NCI-H2029 treated with DMSO at 0.1 percent for 48 hours (cell line): ENCODE measurements at places on chromosomes 3 and 15.
A peak's percentile ranks its signal among the peaks of the same experiment; 100 is the strongest.

GRCh38 chr3:190155752-190156151 lies 35.1 kb upstream of the P3H2 start:
- DNase-seq: no peak

DNA sequence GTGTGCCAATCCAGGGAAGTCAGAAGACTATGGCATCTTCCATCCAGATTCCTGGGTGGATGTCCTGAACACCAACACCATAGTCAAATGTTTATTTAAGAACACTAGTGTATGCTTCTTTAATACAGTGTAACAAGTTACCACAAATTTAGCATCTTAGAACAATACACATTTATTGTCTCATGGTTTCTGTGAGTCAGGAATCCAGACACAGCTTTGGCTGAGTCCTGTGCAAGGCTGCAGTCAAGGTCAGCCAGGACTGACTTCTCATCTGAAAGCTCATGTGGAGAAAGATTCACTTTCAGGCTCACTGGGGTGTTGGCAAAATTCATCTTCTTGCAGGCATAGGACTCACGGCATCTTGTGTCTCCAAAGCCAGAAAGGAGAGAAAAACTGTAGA lies 143.4 kb downstream of the ANXA2 start:
- no peak for DNase-seq

DNA sequence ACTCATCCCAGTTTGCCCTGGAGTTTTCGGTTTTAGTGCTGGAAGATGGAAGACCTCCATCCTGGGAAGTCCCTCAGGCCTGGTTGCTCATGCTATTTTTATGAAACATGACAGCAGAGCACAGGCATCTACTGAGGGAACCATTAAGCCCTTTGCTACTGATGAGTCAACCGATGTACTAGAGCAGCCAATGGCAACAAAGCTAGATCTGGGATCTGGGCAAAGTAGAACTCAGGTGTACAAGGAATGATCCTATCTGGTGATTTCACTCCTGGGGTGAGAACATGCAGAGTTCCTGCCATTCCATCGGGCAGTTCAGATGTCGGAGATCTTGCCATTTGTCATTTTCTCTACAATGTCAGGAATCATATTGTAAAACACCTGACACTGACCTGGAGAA lies 166.2 kb upstream of the NSMCE3 start:
- no peak for DNase-seq

DNA sequence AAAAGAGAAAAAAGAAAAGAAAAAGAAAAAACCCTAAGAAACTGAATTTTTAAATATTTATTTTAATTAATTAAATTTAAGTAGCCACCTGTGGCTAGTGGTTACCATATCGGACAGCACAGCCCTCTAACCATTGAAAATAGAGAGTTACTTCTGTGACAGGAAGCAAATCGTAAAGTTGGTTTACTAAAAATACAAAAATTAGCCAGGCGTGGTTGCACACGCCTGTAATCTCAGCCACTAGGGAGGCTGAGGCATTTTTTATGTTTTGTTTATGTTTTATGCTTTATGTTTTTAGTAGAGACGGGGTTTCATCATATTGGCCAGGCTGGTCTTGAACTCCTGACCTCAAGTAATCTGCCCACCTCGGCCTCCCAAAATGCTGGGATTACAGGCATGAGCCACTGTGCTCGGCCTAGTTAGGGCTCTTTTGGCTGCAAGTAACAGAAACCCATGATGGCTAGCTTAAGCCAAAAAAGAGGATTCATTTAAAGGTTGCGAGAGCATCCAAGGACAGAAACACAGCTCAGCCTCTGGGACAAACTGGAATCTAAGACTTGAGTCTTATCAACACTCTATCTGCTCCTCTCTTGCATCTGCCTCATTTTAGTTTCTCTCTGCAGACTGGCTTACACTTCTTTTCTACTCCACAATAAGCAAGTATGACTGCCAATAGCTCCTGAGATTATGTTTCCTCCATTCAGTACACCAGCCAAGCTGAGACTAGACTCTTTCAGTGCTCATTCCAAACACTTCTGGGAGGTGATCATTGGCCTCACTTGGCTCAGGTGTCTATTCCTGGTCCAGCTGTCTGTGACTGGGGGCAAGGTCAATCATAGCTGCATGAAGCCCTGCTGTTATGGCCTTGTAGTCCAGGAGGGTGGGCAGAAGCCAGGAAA lies 6.8 kb upstream of the SKIL start:
- DNase-seq: peak; percentile 6

DNA sequence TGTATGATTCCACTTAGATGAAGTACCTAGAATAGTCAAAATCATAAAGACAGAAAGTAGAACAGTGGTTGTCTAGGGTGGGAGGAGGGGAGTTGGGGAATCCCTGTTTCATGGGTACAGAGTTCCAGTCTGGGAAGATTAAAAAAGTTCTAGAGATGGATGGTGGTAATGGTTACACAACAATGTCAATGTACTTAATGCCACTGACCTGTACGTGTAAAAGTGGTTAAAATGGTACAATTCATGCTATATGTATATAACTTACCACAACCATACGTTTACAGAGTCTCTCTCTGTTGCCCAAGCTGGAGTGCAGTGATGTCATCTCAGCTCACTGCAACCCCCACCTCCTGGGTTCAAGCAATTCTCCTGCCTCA lies 6.5 kb downstream of the SFMBT1 start:
- no peak for DNase-seq

DNA sequence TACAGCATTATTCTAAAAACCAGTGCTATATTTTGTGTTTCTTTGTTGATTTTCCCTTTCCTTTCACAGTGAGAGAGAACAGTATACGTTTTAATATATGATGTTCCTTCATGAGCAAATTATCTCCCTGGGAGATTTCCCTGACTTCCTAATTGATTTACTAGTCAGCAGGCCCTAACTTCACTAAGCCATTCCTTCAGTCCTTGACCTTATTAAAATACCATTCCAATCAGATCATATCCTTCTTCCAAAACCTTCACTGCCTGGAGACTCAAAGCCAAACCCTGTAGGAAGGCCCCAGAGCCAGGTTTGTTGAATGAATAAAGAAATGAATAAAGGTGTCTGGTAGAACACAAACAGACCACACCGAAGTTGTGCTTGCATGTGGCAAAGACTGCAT lies 43.8 kb upstream of the ARHGEF3 start:
- DNase-seq: no peak

DNA sequence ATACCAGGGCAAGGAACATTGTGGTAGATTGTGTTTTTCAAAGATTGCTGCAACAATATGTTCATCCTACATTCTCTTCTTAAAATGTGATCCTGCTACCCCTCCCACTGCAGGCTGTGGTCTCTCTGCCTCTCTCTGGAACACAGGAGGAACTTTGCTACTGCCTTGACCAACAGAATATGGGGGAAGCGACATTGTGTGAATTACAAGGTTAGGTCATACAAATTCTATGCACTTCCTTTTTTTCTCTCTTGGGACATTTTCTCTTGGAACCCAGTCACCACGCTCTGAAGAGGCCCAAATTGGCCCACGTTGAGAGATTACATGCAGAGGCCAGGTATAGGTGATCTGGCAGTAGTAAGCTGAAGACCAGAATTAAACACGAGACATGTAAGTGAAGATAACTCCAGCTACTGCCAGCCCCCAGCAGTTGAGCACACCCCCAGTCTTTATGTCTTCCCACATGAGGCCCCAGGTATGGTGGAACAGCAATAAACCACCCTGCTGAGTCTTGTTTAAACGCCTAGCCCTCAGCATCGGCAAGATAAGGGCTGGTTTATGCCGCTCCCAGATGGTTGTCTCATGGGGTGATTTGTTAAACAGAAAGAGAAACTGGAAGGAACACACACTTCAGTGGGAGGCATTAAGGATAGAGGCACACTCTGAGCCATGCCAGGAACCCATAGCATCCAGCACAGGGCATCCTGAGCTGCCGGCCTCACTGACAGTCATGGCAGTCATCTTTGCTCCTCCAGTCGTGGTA lies 59.9 kb downstream of the FAM43A start:
- DNase-seq: no peak

DNA sequence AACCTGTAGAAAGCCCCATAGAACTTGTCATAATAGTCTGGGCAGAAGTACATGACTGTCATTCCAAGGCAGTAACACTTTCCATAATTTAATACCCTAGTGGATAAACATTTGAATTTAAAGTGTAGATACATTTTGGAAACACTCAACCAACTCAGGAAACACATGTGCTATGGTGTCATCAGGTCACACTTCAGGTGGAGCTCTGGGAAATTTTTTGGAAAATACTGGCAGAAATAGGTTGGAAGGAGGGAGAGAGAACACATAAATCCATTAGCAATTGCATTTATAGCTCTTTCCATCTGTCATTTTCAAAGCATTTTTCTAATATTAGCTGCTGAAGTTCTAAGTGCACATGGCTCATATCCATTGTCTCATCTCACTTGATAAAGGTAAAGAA lies 135.7 kb downstream of the MEIS2 start:
- DNase-seq: no peak

DNA sequence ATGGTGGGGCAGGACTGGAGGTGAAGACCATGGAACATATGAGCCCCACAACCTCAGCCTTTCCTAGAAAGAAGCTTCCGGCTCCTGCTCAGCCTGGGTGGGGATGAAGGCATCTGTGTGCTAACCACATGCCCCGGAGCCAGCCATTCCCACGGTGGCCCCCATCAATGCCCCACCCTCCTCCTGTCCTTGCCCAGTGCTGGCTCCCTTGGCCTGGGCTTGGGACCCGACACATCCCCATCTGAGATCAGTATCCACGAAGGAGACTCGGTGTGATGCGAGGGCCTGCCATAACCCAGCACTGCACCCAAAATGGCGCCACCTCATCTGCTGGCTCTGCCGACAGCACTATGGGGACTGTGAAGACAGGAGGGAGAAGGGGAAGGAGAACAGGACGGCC lies 16.5 kb upstream of the PLXND1 start:
- DNase-seq: no peak

DNA sequence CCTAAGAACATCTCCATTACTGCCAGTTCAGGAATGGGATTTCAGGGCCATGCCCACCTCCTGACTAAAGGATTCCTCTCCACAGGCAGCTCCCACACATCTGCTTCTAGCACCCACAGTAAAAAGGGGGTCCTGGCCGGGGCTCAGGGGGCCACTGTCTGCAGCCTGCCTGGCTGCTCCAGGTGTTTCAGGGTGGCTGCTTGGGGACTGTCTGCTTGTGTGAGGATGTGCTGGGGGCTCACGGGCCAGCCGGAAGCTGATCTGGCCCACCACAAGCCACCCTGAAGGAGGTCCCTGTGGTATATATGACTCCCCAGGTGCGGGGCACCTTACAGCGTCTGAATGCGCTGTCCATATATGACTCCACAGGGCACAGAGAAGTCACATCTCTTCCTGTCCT lies 135.4 kb downstream of the NSMCE3 start:
- no peak for DNase-seq

GRCh38 chr3:189342811-189343210 lies 171.0 kb downstream of the TPRG1 start:
- no peak for DNase-seq

GRCh38 chr3:19815805-19816204 lies 118.2 kb downstream of the EFHB start:
- DNase-seq: no peak

DNA sequence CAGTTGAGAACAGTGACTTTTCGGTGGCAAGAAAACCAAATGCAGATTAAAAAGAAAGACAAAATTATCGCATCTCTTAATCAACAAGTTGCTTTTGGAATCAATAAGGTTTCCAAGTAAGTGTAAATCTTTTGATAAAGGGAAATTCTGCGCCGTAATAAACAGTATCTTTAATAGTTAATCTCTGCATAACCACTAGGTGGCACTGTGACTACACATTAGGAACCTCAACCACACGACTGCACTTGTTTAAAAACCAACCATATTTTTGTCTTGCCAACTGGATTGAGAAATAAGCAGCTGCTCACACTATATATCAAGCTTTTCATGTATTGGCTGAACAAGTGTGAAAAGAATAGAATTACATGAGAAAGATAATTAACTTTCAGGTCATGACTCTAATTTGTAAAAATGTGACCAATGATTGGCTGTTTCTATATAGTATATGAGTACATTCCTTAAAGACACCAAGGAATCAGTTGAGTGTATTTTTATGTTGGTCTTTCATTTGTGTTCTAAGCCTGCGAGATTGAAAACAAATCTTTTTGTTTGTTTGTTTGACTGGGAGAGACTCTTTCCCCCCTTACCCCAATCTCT lies 72.7 kb downstream of the DZIP3 start:
- DNase-seq: peak; percentile 82

GRCh38 chr3:196518966-196519717 lies 4.0 kb upstream of the SMCO1 start:
- DNase-seq: no peak

DNA sequence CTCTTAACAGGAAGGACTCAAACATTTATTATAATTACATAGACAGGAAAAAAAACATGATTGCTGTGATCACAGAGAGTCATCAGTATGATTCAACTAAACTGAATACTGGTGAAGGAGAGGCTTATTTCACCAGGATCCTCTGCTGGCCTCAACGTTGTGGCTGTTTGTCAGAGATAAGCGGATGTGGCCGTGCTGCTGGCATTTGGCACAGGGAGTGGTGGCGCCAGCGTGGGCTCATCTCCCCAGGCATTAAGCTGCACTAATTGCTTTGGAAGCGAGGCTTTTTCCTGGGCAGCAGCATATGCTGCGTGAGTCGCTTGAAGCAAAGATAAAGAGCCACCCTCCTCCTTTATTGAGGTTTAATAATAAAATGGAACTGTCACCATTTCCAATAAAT lies 306.7 kb downstream of the LRTM1 start:
- DNase-seq: no peak

DNA sequence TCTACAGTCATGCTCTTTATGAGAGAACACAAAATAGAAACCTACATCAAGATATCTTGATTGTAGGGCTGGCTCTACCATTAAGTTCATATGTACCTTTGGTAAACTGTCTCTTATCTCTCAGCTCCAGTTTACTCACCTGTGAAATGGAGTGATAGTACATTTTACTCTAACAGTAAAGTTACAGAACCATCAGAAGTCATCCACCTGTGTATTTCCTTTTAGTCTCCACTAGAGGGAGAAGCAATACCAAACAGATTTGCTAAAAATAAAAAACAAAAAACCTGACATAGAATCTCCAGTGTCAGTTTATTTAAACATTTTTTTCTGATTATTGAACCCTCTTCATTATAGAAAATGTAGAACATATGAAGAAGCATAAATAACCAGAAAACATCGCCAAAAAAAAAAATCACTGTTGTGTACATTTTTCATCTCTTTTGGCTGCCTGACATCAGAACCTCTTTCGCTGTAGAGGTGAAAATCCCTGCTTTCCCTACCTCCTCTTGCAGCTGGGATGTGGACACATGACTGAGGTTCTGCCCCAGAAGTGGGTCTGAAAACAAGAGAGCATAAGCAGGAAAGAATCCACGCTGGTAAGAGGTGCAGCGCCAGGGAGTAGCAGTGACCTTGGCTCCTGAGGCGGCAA lies 48.7 kb upstream of the WDR72 start:
- no peak for DNase-seq

DNA sequence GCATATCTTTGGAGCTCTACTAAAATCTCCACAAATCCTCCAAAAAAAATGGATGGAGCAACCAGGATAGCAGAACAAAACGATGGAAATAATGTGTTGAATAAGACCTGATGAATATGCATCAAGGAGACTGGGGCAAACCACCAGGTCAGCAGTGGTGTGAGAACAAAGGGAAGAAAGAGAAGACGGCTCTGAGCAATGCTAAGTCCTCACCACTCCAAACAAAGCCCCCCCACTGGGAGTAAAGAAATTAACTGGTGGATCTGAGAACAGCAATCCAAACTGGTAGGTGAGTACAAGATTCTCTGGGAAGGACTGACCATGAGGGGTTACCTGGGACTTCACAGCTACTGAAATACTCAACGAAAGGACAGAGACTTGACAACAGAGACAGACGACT lies 977.3 kb downstream of the TBL1XR1 start:
- no peak for DNase-seq

- DNase-seq: no peak
Measured at GRCh38 chr3:14894085-14894484, 53.3 kb upstream of the NR2C2 start.
